ENCODE measurements at places on chromosomes 11 and 22.

DNA sequence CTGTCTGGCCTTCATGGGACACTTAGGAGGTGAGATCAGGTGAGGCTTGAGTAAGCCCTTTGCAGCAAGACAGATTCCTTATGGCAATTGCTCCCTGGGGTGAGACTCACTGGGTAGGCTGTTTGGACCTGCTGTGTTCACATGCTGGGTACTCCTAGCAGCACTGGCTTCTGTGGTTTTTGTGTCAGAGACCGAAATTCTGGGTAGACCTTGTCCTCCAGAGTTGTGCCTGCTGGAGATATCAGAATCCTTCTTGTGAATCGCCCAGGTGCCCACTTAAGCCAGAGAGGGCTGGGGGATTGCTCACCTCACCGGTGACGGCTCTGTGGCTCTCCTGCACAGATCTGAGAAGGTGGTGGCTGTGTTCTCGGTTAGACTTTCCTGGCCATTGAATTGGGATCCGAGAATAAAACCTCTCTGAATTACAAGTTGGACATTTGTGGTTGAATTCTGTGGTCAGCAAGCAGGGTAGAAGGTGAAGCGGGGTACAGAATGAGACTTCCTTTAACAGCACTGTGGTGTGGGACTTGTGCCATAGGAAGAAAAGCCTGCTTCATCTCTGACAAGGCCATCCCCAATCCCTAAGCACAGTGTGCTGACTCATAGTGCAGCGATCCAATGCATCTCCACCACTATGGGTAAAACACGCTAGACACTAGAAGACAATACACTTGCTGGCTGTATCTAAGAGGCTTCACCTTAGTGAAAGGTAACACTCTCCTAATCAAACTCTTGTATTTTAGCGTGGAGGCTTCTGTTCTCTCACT is 52.5 kb upstream of the TTC12 start:
- ATAC-seq, result no peak

GRCh38 chr11:44198146-44198724 is 102.8 kb downstream of the EXT2 start:
- no peak for ATAC-seq

- no peak for ATAC-seq
Measured at GRCh38 chr11:130435671-130436070, 7.3 kb upstream of the ADAMTS8 start.

DNA sequence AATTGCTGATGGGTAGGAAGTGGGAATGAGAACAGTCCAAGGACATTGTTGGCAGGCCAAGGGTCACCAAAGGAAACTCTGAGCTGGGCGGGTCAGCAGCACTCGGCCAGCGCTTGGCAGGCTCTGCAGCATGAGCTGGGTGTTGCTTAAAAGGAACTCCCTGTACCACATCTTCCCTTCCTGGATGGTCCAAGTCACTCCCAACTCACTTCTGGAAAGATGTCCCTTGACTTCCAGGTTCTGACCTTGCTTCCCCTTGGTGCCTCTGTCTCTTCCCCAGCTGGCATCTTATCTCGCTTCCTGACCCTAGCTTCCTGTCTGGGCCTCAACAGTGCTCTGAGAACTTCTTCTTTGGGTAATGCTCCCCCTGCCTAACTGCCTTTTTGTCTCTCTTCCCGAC is 24.8 kb upstream of the SWAP70 start:
- no peak for ATAC-seq

DNA sequence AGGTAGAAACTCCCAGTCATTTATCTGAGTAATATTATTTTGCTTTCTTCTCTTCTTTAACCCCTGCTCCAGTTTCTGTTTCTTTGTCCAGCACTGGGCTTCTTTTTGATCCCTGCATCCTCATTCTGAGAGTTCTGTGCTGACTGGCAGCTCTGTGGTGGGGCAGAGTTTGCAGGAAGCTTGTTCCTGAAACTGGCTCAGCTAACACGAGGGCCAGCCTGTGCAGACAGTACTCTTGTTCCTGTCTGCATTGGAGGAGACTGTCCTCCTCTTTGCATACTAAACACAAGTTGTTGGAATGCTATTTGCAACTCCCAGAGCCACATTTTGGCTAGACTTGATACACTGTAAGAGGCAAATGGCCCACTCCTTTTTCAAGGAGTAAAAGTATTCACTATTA is 93.1 kb upstream of the HORMAD2 start:
- no peak for ATAC-seq

DNA sequence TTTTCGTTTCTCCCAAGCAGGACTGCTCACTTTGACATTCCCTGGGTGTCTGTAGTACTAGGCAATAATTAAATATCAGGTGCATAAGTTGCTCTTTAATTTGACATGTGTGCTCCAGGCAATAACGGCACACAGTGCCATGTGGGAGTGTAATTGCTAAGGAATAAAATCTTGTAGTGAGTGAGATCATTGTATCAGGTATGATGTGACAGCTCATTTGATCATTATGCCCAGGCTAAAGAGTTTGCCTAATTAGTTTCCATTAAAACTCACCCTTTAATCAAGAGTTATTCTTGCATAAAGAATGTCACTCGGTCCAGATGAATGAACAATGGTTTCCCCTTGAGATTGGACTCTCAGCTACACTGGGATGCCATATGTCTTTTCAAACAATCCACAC is 220.0 kb downstream of the INSC start:
- no peak for ATAC-seq

DNA sequence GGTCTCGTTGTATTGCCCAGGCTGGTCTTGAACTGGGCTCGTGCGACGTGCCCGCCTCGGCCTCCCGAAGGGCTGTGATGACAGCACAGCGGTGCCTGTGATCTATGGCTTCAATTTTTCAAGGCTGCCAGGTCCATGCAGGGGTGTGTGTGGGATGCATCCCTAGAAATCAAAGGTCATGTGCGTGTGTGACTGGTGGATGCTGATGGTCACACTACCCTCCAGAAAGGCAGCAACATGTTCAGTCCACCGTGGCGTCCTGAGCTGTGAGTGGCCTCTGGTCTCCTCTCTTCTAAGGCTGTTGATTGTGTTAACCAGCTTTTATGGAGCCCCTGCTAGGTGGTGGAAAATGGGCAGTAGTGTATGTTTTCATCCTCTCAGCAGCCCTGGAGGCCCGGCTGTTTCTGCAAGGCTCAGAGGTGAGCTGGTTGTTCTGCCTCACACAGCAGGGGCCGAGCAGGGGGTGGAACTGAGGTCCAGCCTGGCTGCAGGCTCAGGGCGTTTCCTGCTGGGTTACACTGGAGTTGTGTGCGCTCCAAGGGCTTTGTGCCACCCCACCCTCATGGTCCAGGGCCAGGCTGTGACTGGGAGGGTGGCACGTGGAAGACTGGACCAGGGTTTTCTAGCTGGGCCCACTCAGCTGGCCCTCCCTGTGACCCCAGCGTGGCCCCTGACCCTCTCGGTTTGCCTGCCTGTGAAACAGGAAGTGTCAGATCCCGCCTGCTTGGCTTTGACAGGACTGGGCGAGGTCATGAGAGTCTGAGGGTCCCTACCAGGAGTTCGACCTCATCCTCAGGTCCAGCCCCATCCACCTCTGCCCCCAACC is 7.7 kb downstream of the BIK start:
- ATAC-seq, result no peak

- ATAC-seq, result no peak
Measured at GRCh38 chr11:35247863-35248262, 108.9 kb downstream of the CD44 start.

- ATAC-seq, result peak; percentile 45
Measured at GRCh38 chr11:13140028-13140870, 131.1 kb downstream of the RASSF10 start.

DNA sequence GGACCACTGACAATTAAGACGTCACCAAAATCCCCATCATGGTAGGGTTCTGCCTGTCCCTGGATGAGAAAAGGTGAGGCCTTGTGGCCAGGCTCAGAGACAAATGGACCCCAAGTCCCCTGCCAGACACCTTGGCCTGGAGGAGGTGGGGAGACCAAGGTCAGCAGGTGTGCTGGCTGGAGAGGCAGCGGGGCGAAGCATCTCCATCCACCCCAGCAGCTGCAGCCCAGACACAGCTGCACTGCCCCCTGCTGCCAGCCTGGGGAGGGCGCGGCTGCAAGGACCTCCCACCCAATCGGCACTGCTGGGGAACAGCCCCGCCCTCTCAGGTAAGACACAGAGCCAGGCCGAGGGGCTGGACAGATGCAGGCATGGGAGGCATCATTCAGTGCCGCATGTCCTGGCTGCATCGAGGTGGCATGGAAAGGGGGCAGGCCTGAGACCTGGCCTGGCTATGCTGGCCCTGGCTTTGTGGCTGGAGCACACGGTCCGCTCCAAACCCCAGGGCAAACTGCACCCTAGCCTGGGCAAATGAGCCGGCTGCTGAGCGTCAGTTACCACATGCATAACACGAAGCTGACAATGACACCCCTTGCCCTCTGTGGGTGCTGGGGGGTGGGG is 12.2 kb upstream of the MFNG start:
- peak; percentile 83 for ATAC-seq

- ATAC-seq, result no peak
Measured at GRCh38 chr11:120010775-120011174, 127.1 kb downstream of the TRIM29 start.

DNA sequence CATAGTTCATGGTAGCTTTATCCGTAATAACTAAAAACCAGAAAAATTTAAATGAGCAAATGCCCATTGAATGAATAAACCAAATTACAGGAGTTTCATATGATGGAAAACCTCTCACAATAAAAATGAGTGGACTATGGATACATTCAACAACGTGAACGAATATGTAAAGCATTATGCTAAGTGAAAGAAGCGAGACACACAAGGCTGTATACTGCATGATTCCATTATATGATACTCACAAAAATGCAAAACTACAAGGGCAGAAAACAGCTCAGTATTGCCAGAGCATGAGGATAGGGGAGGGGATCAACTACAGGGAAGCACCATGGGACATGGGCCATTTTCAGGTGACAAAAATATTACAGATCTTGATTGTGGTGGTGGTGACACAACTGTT is 22.2 kb downstream of the DDI1 start:
- no peak for ATAC-seq

DNA sequence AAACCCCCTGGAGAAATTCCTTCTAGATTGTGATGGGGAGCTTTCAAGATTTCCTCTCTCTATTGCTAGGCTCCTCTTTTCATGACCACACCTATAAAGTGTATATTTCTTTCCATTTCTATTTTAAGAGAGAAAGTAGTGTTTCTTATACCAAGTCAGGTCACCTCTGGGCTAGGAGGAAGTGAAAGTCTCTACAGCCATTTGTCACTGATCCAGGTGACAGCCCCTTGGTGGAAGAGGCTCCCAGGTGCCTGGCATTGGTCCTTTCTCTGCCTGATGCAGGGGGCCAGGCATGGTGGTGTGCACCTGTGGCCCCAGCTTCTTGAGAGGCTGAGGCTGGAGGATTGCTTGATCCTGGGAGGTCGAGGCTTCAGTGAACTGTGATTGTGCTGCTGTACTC is 64.7 kb downstream of the DHCR7 start:
- ATAC-seq, result peak; percentile 76

- ATAC-seq, result peak; percentile 73
Measured at GRCh38 chr11:102451681-102452460, 694 bp downstream of the TMEM123 start.

GRCh38 chr11:11970556-11970955 is 37.9 kb downstream of the DKK3 start:
- no peak for ATAC-seq

GRCh38 chr11:16266021-16266420 is 90.3 kb downstream of the SOX6 start:
- ATAC-seq, result no peak

GRCh38 chr22:26087816-26088215 is 81.4 kb upstream of the SEZ6L start:
- ATAC-seq, result no peak

DNA sequence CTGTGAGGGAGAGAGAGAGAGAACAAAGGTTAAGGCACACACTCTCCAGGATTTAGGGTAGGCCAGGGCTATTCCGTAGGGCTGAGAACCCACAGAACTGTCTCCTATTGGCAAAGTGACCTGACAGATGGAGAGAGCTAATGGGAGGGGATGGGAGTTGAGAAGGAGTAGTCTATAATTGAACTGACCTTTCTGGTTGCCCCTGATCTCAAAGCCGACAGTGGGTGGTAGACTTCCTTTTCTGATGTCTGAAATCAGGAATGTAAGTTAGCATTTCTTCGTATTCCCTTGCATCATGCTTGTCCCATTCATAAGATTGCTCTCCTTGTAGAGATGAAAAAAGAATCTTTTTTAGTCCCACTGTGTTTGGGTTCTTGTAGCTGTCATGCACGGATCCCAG is 210.1 kb downstream of the NTM start:
- no peak for ATAC-seq

- ATAC-seq, result no peak
Measured at GRCh38 chr11:46521961-46522681, 71.7 kb downstream of the AMBRA1 start.

GRCh38 chr22:37433786-37434185 is 6.5 kb upstream of the ELFN2 start:
- ATAC-seq, result no peak

GRCh38 chr11:77438487-77438886 is 35.4 kb downstream of the PAK1 start:
- no peak for ATAC-seq

- ATAC-seq, result no peak
Measured at GRCh38 chr22:36818010-36818642, 1.3 kb upstream of the PVALB start.

DNA sequence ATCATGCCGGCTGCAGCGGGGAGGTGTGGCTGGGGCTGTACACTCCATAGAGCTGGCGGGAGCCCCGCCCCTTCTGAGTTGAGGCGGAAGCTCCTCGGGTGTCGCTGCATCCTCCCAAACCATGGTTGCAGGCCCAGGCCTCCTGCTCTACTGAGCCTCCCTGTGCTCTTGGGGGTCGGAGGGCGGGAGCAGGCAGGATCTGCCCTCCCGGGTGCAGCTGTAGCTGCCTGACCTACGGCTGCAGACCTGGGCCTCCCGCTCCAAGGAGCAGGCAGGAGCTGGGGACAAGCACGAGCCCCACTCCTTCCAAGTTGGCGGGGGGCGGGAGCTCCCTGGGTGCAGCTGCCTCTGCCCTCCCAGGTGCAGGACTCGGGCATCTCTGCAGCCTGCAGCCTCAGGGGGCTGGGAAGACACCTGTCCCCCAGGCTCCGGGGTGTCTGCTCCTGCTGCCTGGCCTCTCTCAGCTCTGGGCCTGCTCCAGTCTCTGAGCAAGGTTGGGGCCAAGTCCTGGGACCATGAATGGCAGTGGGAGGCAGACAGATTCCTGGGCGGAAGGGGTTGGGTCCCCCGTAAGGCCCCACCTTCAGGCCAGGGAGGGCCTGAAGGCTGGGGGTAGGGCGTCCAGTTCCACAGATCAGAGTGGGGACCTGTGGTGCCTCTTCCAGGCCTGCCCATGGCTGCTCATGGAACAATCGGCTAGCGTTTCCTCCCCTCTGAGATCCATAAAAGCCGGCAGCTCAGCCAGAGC is 46.4 kb upstream of the SC5D start:
- ATAC-seq, result peak; percentile 39

DNA sequence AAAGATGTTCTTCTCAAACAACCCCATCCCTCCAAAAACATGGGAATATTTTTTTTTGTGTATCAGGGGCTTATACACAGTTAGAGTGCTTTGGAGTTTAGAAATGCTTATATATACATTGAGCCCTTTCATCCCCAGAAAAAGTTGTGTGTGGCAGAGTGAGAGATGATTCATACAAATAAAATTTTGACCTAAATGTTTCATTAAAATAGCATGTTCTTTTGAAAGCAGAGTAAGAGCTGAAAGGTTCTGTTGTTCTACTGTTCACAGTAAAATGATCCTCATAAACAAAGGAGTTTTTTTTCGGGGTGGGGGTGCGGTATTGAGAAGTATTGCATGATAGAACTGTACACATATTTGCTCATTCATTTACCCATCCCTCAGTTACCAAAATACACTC is 512.4 kb downstream of the DLG2 start:
- ATAC-seq, result no peak
